Body of pancreas (tissue), 4 donors: ENCODE measurements at places on chromosomes 4 and X. TPM values are rescaled to one million over a fixed set of nuclear protein-coding genes. Genes with fewer than 3 reads are reported as not detected.

DNA sequence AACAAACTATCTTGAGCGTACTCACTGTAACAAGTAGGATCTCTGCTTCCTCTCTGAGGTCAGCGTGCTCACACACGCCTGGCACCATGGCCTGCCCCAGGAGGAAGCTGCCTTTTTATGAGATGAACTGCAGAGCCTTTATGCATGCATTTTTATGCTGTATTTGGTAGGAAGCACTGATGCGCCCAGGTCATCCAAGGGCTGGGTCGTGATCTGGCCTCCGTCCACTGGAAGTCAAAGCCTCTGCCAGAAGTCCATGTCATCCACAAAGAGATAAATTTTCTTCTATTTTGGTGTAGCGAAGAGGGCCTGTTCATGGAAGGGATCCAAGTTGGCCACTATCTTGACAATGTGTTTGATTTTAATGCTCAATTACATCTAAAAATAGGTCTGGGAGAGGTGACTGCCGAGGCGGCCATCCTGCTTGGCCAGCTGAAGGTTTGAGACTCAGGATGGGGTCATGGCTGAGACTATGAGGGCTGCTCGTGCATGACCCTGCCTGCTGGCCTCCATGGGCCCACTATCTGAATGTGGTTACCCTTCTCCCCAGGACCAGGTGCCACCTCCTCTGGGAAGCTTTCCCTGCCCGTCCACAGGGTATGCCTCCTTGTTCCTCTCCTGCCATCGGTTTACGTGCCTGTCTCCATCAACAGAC lies 50.3 kb downstream of the HTRA3 start:
- H3K4me3 ChIP-seq: no peak overlapping the region
- no peaks in the 10 kb centered on the region for H3K27me3 ChIP-seq
- peaks cover 11% of the 10 kb centered on the region for H3K4me1 ChIP-seq
- no peaks in the 10 kb centered on the region for H3K36me3 ChIP-seq
- H3K27ac ChIP-seq: no peak overlapping the region

- H3K27ac ChIP-seq: no peak overlapping the region
- no peaks in the 10 kb centered on the region for H3K36me3 ChIP-seq
- no peak overlapping the region for H3K4me3 ChIP-seq
Observed at GRCh38 chrX:120334603-120335002, 23.3 kb upstream of the TMEM255A start.

GRCh38 chr4:144591401-144591800 lies 54.6 kb upstream of the HHIP start:
- H3K27me3 ChIP-seq: no peaks in the 10 kb centered on the region
- no peak overlapping the region for H3K4me3 ChIP-seq
- DNase-seq: no peak
- no peaks in the 10 kb centered on the region for H3K4me1 ChIP-seq

The SH3D19 gene
- total RNA-seq: 38.1 TPM

- no peak for DNase-seq
- H3K4me3 ChIP-seq: no peak overlapping the region
- no peaks in the 10 kb centered on the region for H3K36me3 ChIP-seq
- peaks cover 3% of the 10 kb centered on the region for H3K27me3 ChIP-seq
- peaks cover 29% of the 10 kb centered on the region for H3K4me1 ChIP-seq
- no peak overlapping the region for H3K27ac ChIP-seq
Observed at GRCh38 chr4:154740462-154740861, 3.3 kb upstream of the LRAT start.
